Chondrocyte (in vitro differentiated cells): ENCODE measurements at places on chromosomes 4 and X. TPM values are rescaled to one million over a fixed set of nuclear protein-coding genes. Genes with fewer than 3 reads are reported as not detected.

RNF212 gene
- 4.6 to 12.8 TPM (median 9.1 TPM) in 3 replicates for total RNA-seq

GRCh38 chr4:119623025-119623424 lies 5.6 kb downstream of the PDE5A start:
- DNase-seq, result no peak

DNA sequence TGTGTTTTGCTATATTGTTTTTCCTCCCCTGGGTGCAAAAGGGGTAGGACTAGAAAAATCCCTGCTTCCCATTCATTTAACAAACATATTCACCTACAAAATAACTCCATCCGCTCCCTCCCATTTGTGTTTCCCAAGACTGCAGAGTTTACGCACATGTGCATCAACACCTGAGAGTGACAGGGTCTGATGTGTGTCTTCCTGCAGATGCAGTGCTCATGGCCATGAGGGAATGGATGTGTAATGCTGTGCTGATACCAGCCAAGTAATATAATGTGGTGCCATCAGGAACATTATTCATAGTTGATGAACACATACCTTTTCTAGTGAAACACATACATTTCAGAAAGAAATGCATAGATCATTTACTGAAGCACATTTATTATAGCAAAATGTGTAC lies 83.2 kb downstream of the CXXC4 start:
- DNase-seq, result no peak

DNA sequence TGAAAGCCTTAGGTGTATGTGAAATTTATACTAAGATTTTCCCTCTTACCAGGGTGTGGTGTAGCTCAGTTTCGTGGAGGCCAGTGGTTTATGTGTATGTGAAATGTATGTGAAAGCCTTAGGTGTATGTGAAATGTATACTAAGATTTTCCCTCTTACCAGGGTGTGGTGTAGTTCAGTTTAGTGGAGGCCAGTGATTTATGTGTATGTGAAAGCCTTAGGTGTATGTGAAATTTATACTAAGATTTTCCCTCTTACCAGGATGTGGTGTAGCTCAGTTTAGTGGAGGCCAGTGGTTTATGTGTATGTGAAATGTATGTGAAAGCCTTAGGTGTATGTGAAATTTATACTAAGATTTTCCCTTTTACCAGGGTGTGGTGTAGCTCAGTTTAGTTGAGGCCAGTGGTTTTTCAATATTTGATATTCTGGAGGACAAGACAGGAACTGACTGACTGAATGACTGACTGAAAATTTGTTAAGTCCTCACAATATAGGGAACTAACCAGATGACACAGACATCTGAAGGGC lies 143.7 kb downstream of the NEXMIF start:
- no peak for DNase-seq

- no peak for DNase-seq
Measured at GRCh38 chr4:3464911-3465697, 2.0 kb downstream of the DOK7 start.
